ENCODE measurements at places on chromosomes 4 and X. TPM values are rescaled to one million over a fixed set of nuclear protein-coding genes. Genes with fewer than 3 reads are reported as not detected.

Gene TMPRSS11B
- total RNA-seq, result not detected

Gene AMBN
- not detected for total RNA-seq

Gene NAP1L2
- 1.00 TPM for total RNA-seq

Gene LRBA
- total RNA-seq, result 82.7 TPM

Gene GALNTL6
- not detected for total RNA-seq

Gene TCP11X1
- total RNA-seq, result not detected

Gene SHOX
- 0.16 TPM for total RNA-seq

Gene SUPT20HL2
- total RNA-seq, result not detected

Gene IL3RA
- total RNA-seq, result 3.0 TPM

Gene BANK1
- total RNA-seq, result 18.6 TPM

Gene CASP6
- total RNA-seq, result 34.4 TPM

Gene FGFBP1
- 7.0 TPM for total RNA-seq

Gene PLXNB3
- total RNA-seq, result 43.8 TPM

Gene ARAP2
- 42.3 TPM for total RNA-seq

Gene ZNF81
- 9.2 TPM for total RNA-seq

Gene STK26
- total RNA-seq, result 17.7 TPM

Gene SOWAHD
- 1.5 TPM for total RNA-seq

Gene NUP62CL
- 6.4 TPM for total RNA-seq

Gene MYL5
- total RNA-seq, result 39.3 TPM

Gene TLR6
- 5.9 TPM for total RNA-seq

Gene SPANXN2
- total RNA-seq, result not detected

Gene PAGE4
- not detected for total RNA-seq

Gene FAM9B
- total RNA-seq, result not detected

Gene ADH1B
- 318 TPM for total RNA-seq

Gene NKX1-1
- total RNA-seq, result not detected

Gene TTC29
- total RNA-seq, result not detected

Gene ZRSR2
- total RNA-seq, result 5.3 TPM

Gene ADAMTS3
- not detected for total RNA-seq

Gene HTT
- total RNA-seq, result 61.4 TPM

Gene IL2
- total RNA-seq, result not detected

Gene FOXP3
- total RNA-seq, result not detected

Gene APLN
- total RNA-seq, result not detected

Gene GRIA3
- total RNA-seq, result 1.1 TPM

Gene WDR17
- total RNA-seq, result not detected
